Immature natural killer cell (primary cell): ENCODE measurements at places on chromosomes 1 and 21.

- DNase-seq: no peak
Observed at GRCh38 chr21:14842601-14843000, 222.2 kb downstream of the NRIP1 start.

GRCh38 chr1:228958121-228958520 lies 222.8 kb downstream of the RHOU start:
- DNase-seq: no peak

GRCh38 chr21:45905196-45905595 lies 76.4 kb upstream of the COL6A1 start:
- no peak for DNase-seq

DNA sequence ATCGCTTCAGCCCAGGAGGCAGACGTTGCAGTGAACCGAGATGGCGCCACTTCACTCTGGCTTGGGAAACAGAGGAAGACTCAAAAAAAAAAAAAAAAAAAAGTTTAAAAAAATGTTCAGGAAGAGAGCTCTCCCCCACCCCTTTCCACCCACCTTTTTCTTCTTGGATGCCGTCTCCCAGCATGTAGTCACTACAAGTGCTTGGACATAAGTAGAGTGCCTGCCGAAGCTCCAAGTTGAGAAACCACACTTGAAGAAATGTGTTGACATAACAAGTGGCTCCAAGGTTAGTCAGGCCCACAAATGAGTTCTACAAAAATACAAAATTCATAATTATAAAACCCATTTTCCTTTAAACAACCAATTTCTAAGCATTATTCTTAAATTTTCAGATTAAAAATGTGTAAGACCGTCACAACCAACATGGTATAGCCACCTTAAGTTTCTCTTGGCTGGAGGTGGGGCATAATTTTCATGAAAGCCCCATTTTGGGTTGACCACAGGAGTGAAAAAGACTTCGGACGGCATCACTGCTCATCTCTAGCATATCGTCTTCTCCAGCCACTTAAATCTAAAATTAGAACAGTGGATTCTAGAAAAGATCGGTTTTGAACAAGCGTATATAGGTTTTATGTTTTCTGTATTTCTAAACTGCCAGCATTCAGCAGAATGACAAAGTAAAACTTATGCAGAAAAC lies 26.4 kb downstream of the USP48 start:
- no peak for DNase-seq

DNA sequence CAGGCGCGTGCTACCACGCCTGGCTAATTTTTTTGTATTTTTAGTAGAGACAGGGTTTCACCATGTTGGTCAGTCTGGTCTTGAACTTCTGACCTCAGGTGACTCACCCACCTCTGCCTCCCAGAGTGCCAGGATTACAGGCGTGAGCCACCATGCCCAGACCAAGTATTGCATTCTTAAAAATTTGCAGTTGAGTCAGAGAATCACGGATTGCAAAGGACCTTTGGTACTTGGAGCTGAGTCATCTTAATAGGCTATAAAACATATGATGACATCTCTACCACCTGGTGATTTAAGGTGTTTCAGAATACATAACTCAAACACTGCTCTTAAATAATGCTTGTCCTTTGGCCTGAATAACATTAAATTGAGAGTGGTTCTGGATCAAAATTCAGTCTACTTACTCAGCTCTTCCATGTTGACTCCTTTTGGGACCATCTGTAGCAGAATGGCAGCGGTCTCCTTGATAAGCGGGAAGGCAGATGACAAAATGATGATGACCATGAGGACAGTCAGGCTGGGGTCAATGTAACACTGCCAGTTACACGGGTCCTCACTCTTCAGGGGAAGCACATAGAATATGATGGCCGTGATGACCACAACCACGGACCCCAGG lies 10.4 kb downstream of the SLC30A10 start:
- DNase-seq: no peak

DNA sequence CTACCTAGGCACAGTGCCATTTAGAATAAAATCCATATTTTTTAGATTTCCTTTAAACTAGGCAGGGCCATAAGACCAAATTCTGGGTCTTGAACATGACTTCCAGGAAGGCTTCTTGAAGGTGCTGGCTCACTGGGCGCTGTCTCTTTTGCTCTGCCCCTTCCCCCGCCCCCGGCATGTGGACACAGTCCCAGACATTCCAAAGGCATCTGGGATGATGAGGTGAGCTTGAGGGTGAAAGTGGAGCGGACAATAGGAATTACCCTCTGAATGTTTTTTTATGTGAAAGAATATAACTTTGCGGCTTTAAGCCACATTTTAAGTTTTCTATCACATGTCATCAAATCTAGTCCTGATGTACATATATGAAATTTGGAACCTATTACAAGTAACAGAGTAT lies 29.4 kb downstream of the RWDD3 start:
- no peak for DNase-seq

DNA sequence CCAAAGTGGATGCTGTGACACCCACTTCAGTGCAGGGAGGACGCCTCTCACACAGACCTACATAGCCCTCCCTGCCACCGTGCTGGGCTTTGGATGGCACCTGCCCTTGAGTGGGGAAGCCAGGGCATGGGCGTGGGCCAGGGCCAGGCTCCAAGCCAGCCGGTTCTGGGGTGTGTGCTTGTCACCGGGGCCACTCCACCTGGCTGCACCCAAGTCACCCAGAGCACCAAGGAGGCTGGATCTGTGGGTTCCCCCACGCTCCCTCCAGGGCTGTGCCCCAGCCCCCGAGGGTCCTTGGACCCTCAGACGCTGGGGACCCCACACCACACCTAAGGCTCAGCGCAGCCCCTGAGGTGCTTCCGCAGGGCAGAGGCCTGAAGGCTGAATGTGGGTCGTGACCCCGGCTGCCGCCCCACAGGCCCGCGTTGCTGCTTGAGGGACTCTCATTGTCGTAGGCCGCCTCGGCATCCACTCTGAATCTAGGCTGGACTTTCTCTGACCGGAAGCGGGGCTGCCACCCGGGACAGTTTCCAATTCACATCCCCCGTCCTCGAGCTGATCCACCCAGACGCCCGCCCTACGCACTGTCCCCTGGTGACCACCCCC lies 1.5 kb downstream of the MXRA8 start:
- DNase-seq: no peak

DNA sequence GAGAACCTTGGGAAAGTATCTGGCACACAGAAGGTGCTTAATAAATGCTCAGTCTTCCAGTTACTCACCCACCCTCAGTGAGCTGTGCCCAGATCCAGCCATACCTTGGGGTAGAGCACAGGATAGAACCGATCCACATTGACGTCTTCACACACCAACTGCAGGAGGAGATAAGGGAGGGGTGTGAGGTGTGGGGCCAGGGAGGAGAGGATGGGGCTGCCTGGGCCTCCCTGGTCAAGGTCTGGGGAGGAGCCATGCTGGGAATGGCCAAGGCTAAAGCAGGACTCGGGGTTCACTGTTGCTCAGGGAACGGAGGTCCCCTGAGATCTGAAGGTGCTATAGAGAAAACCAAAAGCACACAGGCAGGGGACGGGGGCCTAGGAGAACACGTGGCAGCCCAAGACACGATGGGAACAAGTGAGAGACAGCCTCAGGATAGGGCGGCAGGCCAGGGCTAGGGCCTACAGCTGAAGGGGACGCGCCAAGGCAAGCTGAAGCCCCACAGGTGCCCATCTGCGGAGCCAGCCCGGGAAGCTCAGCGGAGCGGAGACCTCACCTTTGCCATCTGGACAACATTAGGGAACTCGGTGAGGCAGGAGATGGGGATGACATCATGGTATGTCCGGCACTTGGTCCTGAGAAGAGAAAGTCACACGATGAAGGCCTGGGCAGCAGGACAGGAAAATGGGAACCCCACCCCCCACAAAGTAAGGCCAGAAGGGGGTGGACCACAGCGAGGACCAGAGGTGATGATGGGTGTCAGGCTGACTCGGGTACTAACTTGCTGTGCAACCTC lies 55.9 kb downstream of the RAP1GAP start:
- no peak for DNase-seq

- DNase-seq: no peak
Observed at GRCh38 chr21:45048968-45049367, 25.4 kb upstream of the ADARB1 start.

GRCh38 chr1:61089338-61089737 lies 7.0 kb downstream of the NFIA start:
- no peak for DNase-seq

DNA sequence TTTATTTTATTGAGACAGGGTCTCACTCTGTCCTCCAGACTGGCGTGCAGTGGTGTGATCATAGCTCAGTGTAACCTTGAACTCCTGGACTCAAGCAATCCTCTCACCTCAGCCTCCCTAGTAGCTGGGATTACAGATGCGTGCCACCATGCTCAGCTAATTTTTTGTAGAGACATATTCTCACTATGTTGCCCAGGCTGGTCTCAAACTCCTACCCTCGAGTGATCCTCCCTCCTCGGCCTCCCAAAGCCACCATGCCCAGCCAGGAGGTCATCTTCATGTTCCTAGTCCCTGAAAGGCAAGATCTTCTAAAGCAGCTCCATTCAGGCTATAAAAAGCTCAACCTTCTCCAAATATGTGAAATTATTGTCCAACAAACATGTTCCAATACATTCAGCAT lies 53.9 kb downstream of the TOR1AIP2 start:
- DNase-seq: no peak

GRCh38 chr1:184044603-184045376 lies 6.7 kb upstream of the TSEN15 start:
- no peak for DNase-seq

DNA sequence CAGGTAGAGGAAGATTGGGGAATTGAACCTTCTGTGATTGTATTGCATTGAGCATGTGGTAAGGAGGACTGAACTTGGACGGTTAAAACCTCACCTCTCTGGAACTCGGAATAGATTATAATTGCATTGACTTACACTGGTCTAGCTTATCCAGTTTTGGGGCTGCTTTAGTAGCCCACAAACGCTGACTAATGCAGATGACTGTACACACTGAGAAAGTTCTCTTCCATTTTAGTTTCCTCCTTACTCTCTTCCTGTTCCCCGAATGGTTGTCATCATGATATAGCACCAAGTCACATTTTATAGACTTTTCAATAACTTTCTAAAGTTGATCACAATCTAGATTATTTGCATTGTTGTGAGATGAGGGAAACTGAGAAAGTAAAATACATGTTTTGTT lies 78.2 kb downstream of the NFIA start:
- DNase-seq: no peak

GRCh38 chr1:185338719-185339622 lies 21.9 kb upstream of the IVNS1ABP start:
- DNase-seq: peak; percentile 64

- DNase-seq: no peak
Observed at GRCh38 chr1:65791396-65791795, 1.3 kb upstream of the PDE4B start.

GRCh38 chr1:183590244-183591191 lies at the start of gene NCF2:
TSS of gene NCF2 (minus strand) at chr1:183590459. CDS start at chr1:183590329, 130 bp downstream.
- no peak for DNase-seq

- no peak for DNase-seq
Observed at GRCh38 chr1:155834296-155834926, 22.6 kb downstream of the GON4L start.

GRCh38 chr1:205286335-205286950 lies 35.1 kb downstream of the NUAK2 start:
- DNase-seq: peak; percentile 87

GRCh38 chr1:206550446-206550845 lies 43.1 kb downstream of the RASSF5 start:
- DNase-seq: no peak

DNA sequence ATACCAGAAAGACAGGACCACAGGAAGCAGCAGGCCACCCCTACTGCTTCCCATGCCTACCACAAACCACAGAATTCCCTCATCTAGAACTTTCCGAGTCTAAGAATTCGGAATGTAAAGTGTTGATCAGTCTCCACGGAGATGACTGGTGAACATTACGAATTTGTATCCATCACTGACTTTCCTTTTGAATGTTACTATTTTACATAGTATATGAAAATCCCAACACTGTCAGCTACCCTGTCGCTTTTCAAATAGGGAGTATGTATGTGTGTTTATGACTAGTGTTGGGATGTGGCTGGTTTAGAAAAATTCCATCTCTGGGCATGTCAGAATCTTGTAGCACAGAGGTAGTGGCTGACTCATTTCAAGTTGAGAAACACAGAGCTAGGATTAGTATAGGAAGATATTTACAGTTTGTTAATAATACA lies 118.2 kb downstream of the COQ8A start:
- DNase-seq: no peak

- no peak for DNase-seq
Observed at GRCh38 chr1:77532641-77533040, 149.8 kb downstream of the ZZZ3 start.

DNA sequence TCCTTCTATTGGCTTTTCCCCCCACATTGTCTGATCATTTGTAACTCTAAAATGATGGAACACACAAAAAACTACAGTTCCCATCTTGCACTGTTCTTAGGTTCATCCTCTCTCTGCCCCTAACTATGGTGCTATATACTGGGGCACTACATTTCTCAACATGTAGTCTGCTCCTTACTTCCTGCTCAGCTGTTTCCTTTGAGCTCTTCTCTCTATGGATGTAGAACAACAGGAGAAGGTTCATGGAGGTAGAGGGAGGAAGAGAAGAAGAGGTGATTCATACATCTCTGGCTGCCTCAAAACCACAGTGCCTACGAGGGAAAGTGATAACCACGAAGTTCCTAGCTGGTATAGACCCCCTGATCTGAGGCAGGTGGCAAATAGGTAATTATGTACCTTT lies 7.0 kb upstream of the C1orf146 start:
- no peak for DNase-seq

- DNase-seq: no peak
Observed at GRCh38 chr1:88802950-88803349, 88.4 kb downstream of the GTF2B start.

- DNase-seq: no peak
Observed at GRCh38 chr21:40386294-40386911, 460.6 kb downstream of the DSCAM start.

DNA sequence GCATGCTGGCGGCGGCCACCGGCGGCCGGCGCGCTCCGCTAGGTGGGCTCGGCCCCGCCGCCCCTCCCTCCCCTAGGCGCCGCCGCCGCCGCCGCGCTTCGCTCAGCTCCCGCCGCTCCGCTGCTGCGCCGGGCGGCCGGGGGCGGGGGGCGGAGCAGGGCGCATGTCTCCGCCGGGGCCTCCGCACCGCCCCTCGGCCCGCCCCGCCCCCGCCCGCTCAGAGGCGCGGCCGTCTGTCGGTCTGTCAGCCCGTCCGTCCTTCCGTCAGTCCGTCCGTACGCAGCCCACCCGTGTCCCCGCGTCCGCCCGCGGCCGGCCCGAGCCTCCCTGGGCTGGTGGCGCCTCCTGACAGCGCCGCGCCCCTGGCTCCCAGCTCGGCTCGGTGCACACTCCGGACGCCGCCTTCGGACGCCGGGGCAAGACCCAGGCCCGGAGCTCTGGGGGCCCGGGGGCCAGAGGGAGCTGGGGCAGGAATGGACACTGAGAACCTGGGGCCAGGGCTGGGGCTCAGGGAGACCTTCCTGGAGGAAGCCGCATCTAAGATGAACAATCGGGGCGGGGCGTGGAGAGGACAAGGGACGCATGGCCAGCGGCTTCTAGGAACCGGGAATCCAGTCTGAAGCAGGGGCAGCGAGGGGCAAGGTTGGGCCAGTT lies at the start of gene GPR153:
Gene GPR153 (minus strand): TSS at position 138 of the 654 bp plus-strand sequence. CDS start 6,193 bp downstream, outside the sequence.
- peak; percentile 51 for DNase-seq

- no peak for DNase-seq
Observed at GRCh38 chr1:69567652-69568420, at the start of gene LRRC7. TSS of gene LRRC7 (plus strand) at chr1:69567922. CDS start at chr1:69568640, 718 bp downstream.
